ENCODE measurements at places on chromosomes 5 and 9. TPM values are rescaled to one million over a fixed set of nuclear protein-coding genes. Genes with fewer than 3 reads are reported as not detected.
A peak's percentile ranks its signal among the peaks of the same experiment; 100 is the strongest.

- DNase-seq, result no peak
Measured at GRCh38 chr5:157290981-157291711, 25.2 kb downstream of the CYFIP2 start.

DNA sequence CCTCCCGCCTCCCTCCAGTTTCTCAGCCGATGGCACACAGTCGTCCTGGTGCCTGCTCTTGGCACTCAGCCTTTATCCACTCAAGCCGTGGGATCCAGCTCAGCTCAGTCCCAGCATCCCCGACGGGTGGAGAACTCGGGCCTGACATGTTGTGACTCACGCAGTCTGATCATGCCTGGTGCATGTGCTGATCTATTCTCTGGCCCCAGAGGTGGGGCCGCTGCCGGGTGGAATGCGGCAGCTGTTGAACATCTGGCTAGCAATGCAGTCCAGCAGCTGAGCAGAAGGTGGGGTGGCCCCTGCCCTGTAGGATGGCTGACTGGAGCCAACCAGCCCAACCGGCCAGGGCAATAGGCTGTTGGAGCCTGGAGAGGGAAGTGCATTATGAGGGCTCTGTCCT, 1.7 kb upstream of the AIF1L start:
- DNase-seq, result no peak

DNA sequence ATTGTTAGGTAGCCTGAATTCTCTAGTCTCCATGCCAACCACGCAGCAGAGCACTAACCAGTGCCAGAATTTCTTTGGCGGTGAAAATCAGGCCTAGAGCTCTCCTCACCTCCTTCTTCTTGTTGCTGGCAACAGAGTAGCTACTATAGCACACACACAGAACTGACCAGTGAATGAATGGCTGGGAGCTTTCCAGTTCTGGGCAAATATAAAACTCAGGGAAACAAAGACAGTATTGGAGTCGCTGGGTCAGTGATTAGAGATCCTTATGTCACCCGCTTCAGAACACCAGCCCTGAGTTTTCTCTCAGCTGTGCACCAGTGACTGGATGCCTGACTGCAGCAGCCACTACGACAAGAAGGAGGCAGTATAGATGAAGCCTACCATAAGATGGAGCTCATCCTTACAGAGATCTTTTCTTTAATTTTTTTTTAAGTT, 26.9 kb upstream of the FEM1C start:
- peak; percentile 68 for DNase-seq

- peak; percentile 29 for DNase-seq
Measured at GRCh38 chr9:20014168-20014567, 225.3 kb upstream of the SLC24A2 start.

DNA sequence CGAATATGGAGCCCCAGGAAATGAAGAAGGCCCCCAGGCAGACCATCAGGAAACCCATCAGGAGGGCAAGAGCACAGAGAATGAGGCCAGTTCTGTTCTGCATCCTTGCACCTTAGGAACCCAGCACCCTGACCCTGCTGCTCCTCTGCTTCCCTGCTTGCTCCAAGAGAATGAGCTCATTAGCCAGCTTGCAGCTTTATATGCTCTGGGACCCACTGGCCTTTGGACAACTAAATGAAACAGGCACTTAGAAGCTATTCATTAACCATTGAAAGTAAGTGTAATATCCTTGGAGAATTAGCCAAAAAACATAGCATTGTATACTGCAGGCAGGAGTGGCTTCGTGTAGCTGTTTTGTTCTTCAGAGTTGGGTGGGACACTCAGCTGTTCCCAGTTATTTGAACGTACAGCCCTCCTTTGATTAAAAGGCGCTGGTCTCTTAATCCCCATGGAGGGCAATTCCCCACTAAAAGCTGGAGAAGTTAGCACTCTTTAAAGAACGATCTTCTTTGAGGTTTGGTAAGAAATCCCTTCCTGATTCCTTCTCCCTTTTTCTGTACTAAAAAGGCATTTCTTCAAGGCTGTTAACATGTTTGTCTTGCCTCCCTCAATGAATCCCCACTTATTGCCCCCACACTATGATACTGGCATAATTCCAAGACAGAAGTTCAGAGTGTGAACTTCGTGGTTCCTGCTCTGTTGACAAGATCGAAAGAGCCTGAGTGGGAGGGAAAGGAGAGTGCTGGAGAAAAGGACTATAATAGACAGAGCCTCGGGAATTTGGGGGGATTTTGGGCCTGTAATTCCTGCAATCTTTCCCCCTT, at the start of gene TMEM252:
Gene TMEM252 (minus strand): TSS at position 172 of the 824 bp plus-strand sequence. CDS start 69 bp downstream, at position 103.
- DNase-seq, result no peak

DNA sequence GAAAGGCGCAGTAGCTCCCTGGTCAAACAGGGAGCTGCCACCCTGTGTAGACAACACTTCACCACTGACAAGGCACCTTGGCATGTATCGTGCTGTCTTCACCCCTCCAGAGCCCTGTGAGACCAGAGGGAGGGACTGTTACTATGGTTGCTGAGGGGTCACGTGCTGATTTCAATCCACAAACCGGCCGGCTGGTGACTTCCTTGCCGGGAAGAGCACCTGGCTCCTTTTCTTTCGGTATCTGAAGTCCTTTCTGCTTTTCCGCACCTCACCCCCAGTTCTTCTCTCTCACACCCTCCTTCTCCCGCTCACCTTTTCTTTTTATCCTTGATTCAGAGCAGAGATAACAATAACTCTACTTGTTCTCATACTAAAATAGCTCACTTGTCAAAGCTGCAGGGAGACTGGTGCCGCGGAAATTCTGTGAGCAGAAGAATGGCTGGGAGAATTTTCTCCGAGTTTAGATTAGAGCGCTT, 327.2 kb downstream of the ZSWIM6 start:
- DNase-seq, result no peak

GRCh38 chr9:127424676-127424999, 456 bp downstream of the ZNF79 start:
- no peak for DNase-seq

DNA sequence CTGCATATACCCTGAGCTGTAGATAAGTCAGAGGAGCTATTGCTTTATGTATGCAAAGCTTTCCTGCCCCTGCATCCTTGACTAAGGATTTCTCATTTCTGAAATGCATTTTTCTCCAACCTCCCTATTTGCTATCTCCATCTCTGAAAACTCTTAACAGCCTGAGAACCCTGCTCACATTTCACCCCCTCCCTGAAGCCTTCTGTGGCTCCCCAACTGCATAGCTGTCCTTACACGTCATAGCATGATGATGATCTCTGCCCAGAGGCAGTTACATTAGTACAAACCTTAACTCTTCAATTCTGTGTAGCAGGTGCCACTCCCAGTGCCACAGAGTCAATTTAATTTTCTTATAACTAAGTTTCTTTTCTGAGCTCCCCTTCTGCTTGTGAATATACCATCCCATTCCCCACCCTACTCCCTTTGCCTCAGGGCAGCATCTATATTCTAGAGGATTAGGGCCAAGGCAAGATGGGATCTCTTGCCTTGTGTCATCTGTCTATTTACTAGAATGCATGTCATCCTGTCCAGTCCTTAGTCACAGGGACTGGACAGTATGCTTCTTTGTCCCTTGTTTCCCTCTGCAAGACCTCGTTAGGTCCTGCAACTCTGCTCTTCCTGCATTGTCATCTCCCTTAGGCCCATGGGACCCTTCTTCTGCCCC, 149.7 kb upstream of the SPRY4 start:
- no peak for DNase-seq

GRCh38 chr9:135715056-135715595, 13.1 kb downstream of the KCNT1 start:
- DNase-seq, result no peak

GRCh38 chr9:107749787-107750444, 260.3 kb upstream of the KLF4 start:
- peak; percentile 83 for DNase-seq

DNA sequence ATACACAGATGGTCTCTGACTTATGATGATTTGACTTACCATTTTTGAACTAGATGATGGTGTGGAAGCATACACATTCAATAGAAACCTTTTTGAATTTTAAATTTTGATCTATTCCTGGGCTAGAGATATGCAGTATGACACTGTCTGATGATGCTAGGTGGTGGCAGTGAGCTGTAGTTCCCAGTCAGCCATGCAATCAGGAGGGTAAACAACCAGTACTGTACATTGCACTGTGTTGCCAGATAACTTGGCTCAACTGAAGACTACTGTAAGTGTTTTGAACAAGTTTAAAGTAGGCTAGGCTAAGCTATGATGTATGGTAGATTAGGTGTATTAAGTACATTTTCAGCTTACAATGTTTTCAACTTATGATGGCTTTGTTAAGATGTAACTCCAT, 859.1 kb upstream of the ARRDC3 start:
- DNase-seq, result no peak

DNA sequence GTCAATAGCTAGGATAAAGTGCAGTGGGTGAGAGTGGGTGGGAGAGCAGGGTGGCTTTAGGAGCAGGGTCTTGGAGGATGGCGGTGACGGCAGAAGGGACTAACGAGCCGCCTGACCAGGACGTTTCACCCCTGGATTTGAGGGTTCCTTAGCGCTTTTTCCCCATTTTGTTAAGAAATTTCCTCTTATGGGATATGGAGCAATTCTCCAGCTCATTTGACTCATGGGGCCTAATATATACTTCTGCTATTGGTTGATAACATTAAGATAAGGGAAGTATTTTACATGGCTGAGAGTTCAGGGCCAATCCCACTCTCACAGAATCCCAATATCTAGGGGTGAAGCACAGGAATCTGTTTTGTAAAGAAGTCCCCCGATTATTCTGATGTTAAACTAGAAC, 17.6 kb downstream of the CD180 start:
- DNase-seq, result no peak

DNA sequence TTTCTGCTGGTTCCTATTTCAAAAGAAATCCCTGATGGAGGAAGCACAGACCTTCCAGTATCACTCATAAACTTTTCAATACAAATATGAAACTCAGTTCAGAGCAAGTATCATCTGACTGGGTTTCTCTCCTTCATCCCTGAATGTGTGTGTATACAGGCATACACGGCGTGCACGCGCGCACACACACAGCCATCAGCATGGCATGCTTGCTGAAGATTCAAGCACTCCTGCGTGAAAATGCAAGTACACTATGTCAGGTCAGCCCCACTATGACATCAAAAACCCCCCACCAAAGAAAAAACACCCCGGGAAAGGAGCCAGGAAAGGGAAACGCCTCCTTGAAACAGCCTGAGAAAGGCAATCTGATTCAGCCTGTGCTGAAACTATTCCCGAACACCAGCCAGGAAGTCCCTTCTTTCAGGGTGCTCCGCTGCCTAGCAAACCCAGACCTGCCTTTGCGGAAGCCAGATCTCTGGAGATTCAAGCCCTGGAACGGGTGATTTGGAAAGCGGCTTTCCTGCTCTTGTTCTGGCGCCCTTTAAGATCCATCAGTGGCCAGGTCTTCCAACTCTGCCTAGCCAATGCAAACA, 831 bp downstream of the KLHL3 start:
- DNase-seq, result peak; percentile 60

- DNase-seq, result peak; percentile 71
Measured at GRCh38 chr5:133421394-133421793, 190.9 kb downstream of the FSTL4 start.

DNA sequence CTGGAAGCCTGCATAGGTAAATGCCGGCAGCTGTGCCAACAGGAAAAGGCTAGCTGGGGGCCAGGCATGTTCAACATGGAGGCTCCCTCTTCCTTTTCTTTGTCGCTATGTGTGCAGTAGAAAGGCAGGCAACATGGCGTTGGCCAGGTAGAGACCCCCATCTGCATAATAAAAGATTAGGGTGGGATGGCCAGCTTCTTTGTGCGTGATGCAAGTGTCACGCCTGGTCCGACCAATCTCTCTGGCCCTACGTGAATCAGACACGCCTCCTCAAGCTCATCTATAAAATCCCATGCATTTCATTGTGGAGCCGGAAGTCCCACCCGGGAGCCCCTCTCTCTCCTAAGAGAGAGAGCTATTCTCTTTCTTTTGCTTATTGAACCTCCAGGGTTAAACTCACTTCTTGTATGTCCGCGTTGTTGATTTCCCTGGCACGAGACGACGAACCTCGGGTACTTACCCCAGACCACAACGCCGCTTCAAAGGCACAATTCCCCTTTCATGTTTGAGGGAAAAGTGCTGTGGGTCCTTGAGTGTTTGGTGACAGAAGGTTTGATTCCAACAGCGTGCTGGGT, 25.0 kb upstream of the C5orf47 start:
- DNase-seq, result no peak

DNA sequence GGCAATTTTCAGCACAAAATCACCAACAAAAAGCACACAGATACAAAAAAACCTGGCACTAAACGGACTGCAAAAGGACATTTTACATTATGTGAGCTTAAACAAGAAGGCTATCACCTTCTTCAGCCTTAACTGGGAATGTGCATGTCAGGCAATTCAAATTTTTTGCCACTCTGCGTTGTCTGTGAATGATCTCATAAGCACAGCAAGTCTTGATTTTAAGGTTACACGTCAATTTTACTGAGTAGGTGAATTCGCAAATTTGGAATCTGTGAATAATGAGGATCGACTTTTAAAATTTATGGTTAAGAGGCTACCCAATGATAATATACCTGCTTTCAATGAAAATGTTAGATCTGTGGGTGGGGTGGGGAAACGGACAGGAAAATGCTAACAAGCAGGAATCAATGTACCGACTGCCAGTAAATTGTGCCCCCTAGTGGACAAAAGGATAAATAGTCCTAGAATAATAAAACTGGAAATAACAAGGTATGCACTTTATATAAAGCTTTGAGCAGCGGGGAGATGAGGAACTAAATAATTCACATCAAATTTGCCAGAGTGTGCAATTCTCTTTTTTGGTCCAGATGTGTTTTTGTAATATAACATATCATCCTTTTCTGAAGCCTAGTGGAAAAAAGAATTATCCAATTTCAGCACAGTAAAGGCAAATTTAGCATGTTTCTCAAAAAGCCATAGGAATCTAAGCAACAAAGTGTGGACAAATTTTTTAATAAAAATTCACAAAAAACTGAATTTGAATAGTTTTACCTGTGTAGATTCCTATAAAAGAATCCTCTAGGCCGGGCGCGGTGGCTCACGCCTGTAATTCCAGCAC, 20.5 kb downstream of the EQTN start:
- peak; percentile 80 for DNase-seq

TMEM252 gene
- total RNA-seq, result not detected

ABLIM3 gene
- total RNA-seq, result 41.3 TPM

DOCK2 gene
- total RNA-seq, result 0.17 TPM

MOCS2 gene
- total RNA-seq, result 24.2 TPM

STXBP1 gene
- total RNA-seq, result 24.7 TPM

GPR150 gene
- 0.05 TPM for total RNA-seq

IFNK gene
- not detected for total RNA-seq

LIX1 gene
- total RNA-seq, result not detected

LTC4S gene
- 0.85 TPM for total RNA-seq
